ENCODE measurements at places on chromosomes 5 and 9.

GRCh38 chr5:69415584-69415958 lies 655 bp downstream of the MARVELD2 start:
- DNase-seq: no peak

GRCh38 chr5:15621094-15621493 lies 121.1 kb downstream of the FBXL7 start:
- no peak for DNase-seq

DNA sequence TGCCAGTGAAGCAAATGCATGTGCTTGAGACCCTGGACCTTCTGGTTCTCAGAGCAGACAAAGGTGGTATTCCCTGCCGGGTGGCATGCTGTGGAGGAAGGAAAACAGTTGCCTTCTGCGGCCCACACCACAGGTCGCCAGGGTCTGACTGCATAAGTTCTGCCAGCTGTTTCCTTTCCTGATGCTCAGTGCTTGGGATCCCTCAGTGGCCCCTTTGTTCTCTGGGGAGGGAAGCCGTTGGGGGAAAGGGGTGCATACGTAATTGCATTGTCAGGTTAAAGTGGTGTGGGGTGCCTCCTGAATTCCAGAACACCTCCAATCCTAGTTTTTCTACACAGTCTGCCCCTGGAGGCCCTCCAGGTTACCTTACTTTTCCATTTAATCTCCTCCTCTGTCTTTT lies 43.1 kb upstream of the SLC2A8 start:
- DNase-seq: no peak

DNA sequence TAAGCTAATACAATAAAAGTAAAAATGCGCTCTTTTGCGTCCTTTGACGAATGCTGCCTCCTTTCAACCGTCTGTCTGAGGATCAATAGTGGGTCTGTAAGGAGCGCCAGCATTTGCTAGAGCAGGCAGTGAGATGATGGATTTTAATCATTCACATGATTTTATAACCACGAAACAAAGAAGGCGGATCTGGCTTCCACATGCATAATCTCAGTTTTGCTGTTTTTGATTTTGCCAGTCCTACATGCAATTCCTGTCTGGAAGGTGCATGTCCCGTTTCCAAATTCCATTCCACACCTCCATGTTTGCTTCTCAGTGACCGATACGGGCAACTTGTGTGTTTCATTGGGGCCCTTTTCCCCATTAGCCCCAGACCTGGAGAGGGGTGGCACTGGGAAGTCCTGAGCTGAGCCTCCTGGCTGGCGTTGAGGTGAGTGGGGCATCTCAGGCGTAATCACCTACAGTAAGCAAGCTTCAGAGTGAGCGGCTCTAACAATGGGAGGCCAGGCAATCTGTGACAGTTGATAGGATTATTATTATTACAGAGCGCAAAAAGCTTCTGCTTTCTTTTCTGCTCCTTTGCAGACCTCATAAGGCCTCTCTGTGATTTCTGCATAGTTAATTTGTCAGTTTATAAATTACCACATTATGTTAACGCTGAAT lies 405.4 kb downstream of the ZSWIM6 start:
- no peak for DNase-seq

DNA sequence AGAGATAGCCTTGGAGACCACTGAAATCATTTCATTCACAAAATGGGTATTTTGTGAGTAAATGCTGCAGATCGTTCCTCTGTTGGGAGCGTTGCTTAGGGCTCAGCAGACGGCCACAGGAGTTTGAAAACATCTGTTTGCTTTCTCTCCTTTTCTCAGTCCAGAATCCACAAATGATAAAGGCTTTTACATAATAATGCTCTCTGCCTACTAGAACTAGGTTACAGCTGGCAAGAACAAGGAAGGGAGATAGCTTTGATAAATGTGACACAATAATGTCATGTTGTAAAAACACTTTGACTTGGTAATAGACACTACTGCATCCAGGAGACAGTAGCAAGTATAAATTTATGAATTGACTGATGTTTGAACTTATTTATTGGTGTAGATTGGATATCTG lies 1072.4 kb upstream of the CDH6 start:
- DNase-seq: no peak

GRCh38 chr5:5755888-5756287 lies 333.4 kb downstream of the ICE1 start:
- no peak for DNase-seq

DNA sequence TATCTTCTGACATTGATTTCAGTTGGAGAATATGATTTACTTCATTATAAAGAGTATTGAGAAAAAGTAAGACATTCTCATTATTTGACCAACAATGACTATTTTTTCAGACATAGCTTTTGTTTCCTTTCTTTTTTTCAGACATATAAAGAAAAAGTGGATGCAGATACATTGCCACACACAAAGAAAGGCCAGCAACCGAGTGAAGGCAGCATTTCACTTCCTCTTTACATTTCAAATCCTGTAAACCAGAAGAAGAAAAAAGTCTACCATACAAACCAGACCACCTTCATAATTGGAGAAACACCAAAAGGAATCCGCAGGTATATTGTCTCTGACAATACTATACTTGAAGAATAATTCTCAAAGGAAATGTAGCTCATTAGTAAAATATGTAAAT lies 128.9 kb downstream of the ERCC6L2 start:
- DNase-seq: no peak

GRCh38 chr9:133114886-133115603 lies 6.0 kb downstream of the RALGDS start:
- DNase-seq: no peak

DNA sequence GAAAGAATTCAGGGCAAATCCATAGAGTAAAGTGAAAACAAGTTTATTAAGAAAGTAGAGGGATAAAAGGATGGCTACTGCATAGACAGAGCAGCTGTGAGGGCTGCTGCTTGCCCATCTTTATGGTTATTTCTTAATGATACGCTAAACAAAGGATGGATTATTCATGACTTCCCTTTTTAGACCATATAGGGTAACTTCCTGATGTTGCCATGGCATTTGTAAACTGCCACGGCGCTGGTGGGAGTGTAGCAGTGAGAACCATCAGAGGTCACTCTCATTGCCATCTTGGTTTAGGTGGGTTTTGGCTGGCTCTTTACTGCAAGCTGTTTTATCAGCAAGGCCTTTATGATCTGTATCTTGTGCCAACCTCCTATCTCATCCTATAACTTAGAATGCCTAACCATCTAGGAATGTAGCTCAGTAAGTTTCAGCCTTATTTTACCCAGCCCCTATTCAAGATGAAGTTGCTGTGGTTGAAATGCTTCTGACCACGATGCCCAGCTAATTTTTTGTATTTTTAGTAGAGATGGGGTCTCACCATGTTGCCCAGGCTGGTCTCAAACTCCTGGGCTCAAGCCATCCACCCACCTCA lies 42.1 kb downstream of the RFK start:
- no peak for DNase-seq

GRCh38 chr5:10885026-10885425 lies 124.0 kb upstream of the DAP start:
- no peak for DNase-seq
